ENCODE measurements at places on chromosomes 5 and 9.

DNA sequence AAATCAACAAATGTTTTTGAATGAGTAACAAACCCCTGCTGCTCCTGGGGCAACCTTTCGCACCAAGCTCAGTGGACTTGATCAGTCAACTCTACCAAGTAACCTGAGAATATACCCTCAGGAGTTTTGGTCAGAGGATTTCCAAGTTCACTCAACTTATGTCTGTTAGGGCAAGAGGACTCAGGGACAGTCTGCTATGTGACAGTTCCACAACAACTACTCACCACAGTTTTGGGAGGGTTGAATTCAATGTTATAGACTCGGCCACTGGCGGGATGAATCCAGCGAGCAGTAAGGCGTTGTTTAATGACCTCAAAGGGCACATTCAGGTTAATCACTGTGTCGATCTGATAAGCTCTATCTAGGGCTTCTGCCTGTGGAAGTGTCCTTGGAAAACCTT, 22.1 kb downstream of the AK3 start:
- no peak for DNase-seq

- no peak for DNase-seq
These were observed 145.6 kb downstream of the MUSK start for GRCh38 chr9:110814159-110814558.

DNA sequence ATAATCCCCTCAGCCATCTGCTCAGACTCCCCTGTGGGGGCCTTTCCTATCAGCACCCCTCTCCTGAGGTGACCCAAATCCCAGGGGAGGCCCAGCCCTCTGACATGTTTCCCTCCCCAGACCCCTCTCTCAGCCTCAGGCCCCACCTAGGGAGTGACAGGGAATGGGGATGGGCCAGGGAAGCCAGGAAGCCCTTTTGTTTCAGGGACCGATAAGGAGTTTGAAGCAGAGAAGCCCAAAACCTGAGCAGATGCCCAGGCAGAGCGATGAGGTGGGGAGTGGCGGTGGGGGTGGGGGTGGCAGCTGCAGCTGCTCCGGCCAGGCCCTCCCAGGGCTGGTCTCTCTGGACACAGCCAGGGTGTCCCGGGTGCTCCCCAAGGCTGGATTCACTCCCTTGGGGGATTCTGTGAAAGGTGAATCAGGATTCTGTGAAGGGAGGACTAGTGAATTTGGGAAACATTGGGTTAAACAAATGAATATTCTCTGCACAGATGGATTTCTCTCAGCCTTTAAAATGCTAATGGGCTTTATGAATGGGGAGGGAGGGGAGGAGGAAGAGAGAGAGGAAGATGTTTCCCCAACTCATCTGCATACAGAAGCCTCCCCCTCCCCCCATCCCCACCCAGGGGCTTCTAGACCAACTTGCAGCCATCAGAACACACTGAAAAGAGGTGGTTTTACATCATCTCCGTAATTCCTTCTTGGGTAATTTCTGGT, 17.4 kb downstream of the AKNA start:
- peak; percentile 99 for DNase-seq

- no peak for DNase-seq
These were observed 60.0 kb downstream of the MEGF9 start for GRCh38 chr9:120654272-120654671.

GRCh38 chr5:132263548-132264261, 6.2 kb downstream of the PDLIM4 start:
- DNase-seq: peak; percentile 6

DNA sequence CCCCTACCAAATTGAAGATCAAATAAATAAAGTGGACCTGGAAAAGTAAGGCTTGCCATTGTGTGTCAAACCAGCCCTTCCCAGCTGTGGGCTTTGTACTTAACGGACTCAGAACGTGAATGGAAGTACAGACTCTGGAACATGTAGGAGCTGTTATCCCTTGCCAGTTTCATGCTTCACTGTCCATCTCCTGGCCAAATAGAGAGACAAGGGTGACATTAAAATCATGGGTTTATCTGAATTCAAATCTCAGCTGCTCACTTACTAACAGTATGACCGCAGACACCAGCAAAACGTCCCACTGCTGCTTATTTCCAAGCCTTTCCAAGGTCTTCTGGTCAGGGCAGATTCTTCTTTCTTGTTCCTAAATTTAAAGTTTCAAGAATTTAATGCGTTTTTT, 52.2 kb downstream of the EXOSC2 start:
- no peak for DNase-seq

DNA sequence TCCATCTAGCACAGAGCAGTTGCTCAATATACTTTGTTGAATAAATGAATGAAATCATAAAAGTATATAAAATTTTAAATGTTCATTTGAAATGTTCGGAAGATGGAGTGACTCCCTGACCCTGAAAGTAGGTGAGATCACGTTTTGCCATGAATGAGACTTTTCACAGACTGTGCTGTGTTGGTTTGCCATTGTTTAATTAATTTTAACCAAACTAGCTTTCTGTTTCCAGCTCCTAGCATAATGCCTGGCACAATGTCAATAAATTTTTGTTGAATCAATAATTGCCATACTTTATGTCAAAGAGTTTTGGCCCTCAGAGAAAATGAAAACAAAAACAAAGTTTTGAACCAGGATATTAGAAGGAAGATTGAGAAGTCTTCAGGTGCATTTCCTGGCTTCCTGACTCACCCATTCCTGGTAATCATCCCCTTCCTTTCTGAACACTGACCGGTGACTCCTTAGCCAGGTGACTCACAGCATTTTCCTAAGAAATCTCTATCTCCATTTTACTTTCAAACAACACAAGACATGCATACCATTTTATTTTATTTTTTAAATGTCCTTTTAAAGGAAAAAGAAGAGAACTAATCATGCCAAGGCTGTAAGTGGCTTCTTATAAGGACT, 15.1 kb downstream of the SLC28A3 start:
- no peak for DNase-seq

DNA sequence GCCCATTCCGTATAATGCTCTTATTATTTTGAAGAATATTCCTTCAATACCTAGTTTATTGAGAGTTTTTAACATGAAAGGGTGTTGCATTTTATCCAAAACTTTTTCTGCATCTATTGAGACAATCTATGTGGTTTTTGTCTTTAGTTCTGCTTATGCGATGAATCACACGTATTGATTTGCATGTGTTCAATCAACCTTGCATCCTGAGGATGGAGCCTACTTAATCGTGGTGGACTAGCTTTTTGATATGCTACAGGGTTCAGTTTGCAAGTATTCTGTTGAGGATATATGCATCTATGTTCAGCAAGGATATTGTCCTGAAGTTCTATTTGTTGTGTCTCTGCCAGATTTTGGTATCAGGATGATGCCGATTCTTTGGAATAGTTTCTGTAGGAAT, 1070.3 kb upstream of the CDH18 start:
- DNase-seq: no peak

- no peak for DNase-seq
These were observed 15.9 kb upstream of the FGF1 start for GRCh38 chr5:142701673-142702311.

- DNase-seq: peak; percentile 65
These were observed 77.9 kb downstream of the HMCN2 start for GRCh38 chr9:130343445-130343918.

GRCh38 chr9:110101531-110102161, 106.3 kb downstream of the C9orf152 start:
- peak; percentile 34 for DNase-seq

DNA sequence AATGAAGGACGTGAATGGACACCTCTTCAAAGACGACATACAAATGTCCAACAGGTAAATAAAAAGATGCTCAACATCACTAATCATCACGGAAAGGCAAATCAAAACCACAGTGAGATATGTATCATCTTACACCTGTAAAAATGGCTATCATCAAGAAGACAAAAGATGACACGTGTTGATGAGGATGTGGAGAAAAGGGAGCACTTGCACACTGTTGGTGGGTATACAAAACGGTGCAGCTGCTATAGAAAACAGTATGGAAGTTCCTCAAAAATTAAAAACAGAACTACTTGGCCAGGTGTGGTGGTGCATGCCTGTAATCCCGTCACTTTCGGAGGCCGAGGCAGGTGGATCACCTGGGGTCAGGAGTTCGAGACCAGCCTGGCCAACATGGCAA, 47.9 kb downstream of the STK10 start:
- no peak for DNase-seq

DNA sequence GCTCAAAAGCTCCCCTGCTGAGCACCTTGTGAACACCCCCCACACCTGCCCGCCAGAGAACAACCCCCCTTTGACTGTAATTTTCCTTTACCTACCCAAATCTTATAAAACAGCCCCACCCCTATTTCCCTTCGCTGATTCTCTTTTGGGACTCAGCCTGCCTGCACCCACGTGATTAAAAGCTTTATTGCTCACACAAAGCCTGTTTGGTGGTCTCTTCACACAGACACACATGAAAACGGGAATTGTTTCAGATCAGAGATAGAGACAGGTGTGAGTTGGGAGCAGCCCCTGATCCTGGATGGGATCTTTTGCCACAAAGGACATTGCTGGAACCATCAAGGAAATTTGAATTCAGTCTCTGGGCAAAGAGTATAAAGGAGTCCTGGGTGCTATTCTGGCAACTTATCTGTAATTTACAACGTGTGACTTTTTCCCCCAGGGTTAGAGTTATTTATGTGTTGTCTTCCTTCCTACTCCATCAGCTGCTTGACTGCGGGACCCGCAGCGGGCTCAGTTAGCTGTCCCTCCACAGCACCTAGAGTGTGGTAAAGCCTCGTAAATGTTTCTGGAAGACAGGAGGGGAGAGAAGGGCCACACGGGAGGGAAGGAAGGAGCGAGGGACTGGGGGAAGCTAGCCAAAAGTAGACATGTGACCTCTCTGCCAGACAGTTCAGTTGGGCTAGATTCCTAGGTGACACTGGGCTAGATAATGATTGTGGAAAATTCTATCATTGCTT, 437.0 kb downstream of the ZNF608 start:
- no peak for DNase-seq
